ENCODE measurements at places on chromosomes 5 and 9.

GRCh38 chr5:135551593-135552447 lies 16.1 kb upstream of the NEUROG1 start:
- peak; percentile 66 for DNase-seq

DNA sequence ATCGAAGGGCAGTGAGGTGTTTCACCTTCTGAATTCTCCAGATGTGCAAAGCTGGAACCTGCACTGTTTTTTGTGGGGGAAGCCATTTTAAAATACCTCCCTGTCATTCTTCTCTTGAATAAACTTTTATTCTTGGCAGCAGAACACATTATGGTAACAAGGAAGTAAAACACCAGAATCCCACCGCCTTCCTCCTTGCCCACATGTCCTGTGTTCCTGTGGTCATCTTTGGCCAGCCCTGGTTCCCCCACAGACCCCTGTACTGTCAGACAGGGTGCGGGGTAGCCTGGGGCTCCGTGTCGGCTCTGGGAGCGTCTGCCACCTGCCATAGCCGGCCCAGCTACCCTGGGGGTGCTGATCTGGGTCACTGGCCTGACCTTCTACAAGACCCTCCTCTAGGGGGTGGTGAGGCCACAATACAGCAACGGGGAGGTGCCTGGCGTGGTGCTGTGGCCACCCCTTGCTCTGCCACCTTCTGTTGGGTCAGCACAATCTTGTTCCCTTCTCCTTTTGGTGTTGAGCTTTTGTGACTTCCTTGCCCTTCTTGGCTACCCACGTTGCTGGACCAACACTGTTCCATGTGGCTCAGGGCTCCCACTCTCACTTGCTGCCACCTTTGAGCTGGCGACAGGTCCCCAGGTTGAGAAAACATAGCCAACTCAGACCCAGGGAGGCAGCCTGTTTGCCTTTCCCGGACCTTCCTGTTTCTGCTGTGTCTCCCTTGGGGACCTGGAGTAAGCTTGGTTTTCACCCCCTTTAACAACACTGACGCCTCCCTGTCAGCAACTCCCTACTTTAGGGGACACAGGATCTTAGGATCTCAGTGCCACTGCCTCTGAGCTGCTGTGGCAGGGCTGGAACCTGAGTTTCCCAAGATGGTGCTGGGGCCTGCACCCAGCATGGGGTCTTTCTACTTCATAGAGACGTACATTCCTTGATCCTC lies 4.8 kb downstream of the WNK2 start:
- no peak for DNase-seq

DNA sequence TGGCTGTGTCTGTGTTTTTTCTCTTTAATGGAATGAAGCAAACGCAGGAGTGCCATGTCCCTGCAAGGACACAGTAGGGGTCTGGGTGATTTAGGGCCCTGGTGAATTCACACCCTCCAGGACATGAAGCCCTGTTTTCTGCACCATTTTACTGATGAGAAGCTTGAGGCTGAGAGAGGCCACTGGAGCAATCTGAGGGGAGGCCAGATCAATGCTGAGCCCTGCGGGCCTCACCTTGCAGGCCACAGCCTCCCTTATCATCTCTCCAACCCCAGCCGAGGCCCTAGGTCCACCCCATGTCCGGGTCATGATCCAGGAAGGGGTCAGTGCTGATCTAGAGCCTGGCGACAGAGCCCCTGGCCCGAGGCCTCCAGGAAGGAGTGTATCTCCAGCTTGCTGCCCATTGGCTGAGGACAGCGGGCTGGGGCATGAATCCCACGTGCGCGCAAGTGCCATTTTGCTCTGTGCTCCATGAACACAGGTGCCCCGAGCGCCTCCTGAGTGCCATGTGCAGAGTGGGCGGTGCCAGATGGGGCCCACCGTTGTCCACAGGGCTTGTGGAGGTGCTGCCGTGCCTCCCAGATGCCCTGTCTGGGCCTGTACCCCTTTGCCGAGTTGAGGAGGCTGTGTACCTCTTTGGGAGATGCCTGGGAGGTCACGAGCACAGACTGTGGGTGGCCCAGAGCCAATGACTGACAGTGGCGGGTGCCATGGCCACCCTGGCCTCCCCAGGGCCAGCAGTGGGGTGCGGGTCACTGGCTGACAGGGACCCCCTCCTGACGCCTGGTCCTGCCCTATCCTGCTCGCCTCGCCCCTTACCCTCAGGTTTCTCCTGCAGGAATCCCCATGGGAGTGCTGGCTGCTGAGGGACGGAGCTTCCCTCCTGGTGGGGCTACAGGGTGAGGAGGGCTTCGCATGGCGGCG lies 32.3 kb upstream of the LPCAT1 start:
- DNase-seq: no peak

DNA sequence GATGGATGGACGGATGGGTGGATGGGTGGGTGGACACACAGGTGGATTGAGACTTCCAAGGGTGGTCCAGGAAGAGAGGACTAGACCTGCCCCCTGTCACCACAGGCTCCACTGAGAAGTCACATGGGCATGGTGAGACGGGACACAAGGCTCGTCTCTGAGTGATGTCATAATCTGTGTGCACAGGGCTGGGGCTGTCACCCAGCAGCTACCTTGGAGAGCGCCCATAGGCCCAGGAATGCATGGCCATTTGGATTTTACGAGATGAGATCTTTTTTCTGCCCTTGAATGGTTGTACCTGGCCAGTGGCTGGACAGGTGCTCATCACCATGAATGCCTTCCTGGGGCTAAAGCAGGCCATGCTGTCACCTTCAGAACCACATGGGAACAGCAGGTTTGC lies 3.1 kb downstream of the OLFM1 start:
- DNase-seq: no peak

- DNase-seq: no peak
Observed at GRCh38 chr5:168606562-168606961, 27.4 kb upstream of the PANK3 start.

Data from fibroblast of gingiva (primary cell).